Pancreas (tissue), 10 donors: ENCODE measurements at places on chromosomes 5 and 9. TPM values are rescaled to one million over a fixed set of nuclear protein-coding genes. Genes with fewer than 3 reads are reported as not detected.

DNA sequence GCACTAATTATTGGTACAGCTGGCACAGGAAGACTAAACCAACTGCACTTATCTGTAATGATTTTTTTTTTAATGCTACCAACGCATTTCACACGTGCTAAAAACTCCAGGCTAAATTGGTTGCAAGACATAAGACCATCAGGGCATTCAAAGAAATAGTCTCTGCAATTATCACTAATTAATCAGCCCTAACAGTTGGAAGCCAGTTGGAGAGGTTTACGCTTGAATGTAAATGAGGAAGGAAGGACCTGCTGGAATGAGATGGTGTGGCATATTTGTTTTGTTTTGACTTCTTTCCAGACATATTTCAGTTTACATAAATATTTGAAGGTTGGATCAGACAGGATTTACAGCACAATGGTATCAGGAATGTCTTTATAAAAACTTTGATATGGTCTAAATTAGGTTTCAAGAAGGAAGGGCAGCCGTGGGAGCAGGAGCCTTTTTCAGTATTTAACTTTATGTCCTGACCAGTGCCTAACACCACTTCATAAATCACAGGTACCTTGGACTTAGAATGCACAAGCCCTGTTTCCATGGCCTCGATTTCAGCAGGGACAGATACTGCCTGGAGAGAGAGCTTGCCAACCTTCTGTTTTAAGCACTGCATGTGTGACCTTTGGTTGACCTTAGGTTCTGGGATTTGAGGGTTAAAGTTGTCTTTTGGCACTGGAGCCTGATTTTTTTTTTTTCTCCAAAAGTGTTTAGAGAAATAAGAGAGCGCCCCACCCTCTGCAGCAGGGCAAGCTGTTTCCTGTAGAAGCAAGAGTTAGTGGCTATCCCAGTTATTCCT lies 199.8 kb upstream of the MAP3K1 start:
- DNase-seq, result no peak

GRCh38 chr5:984774-985173 lies 23.8 kb upstream of the NKD2 start:
- DNase-seq, result no peak

- DNase-seq, result no peak
Observed at GRCh38 chr5:140228364-140228837, 53.4 kb downstream of the CYSTM1 start.

DNA sequence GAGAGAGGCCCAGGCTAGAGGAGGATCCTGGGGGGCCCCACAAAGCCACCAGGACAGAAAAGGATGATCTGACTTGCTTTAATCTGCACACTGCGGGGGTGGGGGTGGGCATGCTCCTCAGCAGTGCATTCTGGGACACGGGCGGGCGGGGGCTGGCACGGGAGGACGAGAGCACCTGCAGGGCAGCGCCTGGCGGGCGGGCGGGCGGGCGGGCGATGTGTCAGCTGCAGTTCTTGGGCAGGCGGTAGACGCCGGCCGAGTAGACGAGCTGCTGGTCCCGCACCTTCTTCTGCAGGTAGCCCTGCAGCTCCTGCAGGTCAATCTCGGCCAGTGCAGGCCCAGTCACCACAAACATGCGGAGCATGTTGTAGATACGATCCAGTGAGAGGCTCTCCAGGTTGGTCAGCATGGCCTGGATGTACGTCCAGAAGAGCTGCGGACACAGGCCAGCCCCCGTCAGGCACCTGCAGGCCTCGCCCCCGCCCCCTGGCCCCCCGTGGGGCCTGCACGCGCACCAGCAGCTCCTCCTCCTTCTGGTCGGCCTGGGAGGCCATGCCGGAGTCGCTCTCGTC lies 3.0 kb upstream of the TMEM210 start:
- DNase-seq, result no peak

GRCh38 chr5:149162401-149163084 lies 21.2 kb downstream of the ABLIM3 start:
- DNase-seq, result no peak

- peak; percentile 77 for DNase-seq
Observed at GRCh38 chr9:38017149-38017884, 51.7 kb downstream of the SHB start.

DNA sequence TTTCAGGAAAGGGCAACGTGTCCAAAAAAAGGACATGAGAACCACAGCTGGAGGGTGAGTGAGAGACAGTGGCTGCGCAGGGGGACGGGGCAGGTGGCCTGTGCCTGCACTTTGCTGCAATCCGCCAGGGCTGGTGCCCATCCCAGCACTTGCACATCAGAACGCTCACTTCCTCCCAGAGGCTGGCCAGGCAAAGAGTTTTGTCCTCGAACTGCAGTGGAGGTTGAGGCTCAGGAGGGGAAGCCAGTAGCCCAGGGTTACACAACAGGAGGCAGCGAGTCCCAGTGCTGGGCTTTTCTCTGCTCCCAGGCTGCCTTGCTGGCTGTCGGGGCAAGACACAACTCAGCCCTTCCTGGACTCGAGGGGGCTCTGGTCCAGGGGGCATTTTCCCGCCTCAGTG lies 33.1 kb downstream of the CRB2 start:
- DNase-seq, result no peak

DNA sequence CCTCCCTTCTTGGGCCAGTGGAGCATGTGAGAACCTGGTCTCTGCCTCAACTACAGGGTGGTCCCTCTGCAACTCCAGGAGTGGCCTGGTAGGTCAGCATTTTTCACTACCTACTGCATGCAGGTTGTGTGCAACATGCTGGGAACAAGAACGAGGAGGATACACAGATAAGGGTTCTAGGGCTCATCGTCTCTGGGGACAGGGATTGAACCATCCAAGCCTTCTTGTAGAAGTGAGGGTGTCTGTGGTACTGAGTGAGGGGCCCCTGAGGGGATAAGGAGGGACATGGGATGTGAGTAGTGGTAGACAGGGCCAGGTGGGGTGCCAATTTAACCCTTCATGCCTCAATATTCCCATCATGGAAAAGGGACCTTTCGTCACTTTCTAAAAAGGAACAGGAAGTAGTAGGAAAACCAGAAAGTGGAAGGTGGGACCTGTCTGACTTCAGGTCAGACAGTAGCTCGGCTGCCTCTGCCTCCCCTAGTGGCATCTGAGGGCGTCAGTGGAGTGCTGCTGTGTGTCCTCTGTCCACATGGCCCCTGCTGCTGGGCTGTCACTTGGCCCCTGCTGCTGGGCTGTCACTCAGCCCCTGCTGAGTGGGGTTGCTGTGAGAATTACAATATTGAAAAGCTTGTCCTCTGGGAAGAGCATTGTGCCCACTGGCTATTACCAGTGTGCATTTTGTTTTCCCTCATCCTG lies 48.6 kb upstream of the RNU6ATAC start:
- no peak for DNase-seq

GRCh38 chr9:77215874-77216273 lies 38.5 kb downstream of the VPS13A start:
- no peak for DNase-seq

DNA sequence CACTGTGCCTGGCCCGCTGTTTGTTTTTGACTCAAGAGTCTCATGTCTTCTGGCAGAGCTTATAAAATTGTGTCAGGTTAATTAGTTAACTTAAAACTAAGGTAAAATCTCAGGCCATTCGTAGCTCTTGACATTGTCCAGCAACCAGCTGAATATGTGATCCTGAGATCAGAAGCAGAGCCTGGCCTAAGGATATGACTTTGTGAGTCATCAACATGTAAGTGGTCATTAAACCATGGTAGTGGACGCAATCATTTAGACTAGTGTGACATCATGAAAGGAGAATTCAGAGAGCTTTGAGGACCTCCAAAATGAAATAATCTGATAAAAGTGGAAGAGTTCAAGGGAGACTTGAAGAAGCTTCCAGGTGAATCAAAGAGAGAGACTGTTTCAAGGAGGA lies 23.3 kb downstream of the SPZ1 start:
- DNase-seq, result no peak

- DNase-seq, result no peak
Observed at GRCh38 chr9:35619800-35620158, 1.6 kb upstream of the CD72 start.

- no peak for DNase-seq
Observed at GRCh38 chr9:121359351-121360294, 10.4 kb downstream of the STOM start.

DNA sequence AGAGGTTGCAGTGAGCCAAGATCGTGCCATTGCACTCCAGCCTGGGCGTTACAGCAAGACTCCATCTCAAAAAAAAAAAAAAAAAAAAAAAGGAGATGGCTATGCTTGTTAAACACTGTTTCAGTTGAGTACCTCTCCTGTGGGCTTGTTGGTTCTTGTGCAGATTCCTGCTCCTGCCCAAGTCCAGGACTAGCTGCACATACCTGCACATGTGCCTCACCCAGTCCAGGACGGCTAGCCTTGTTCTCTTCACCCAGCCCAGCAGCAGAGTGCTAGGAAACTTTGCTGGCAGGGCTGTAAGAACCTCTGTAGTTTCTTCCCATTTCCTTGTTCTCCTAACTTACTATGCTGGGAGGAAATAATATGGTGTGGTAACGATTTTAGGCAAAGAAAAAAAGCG lies 234.1 kb upstream of the DMRT1 start:
- no peak for DNase-seq

DNA sequence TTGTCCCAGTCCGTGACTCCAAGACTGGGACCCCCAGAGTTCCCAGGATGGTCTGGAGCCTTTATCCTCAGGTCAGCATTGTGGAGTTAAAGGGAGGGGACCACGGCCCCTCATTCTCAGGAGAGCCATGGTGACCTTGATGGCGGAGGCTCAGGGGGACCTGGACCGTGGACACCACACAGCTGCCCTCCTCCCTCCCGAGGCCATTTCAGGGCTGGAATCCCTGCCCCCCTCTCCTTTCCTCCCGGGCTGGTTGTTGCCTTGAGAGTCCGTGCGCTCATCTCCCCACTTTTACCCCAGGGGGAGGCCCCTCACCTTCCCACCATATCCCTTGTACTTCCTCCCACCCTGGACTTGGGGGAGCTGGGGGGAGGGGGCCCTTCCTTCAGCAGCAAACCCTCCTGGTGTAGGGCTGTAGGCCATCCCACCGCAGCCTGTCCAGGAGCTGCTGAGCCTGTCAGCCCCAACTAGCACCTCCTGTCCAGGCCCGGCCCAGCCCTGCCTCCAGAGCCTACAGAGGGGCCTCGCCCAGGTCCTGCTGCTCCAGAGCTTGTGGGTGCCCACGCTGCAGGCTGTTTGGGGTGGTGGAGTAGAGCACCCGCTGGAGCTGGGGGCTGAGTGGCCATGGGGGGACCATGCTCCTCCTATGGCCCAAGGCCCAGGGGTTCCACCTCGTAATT lies 14.3 kb upstream of the AJM1 start:
- DNase-seq, result peak; percentile 44

DNA sequence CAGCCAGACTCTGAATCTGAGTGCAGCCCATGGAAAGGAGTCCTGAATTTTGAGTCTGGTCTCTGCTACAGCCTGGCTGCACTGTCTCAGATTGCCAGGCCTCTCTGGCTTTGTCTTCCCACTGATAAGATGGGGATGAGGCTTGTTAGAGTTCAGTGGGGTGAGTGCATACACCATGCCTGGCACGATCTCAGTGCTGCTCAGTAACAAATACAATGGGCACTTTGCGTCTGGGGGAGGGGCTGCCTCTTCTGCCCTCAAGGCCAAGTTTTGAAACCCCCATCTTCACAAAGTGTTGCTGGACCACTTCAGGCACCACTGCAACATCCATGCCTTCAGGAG lies 49.0 kb downstream of the PPARGC1B start:
- no peak for DNase-seq

DNA sequence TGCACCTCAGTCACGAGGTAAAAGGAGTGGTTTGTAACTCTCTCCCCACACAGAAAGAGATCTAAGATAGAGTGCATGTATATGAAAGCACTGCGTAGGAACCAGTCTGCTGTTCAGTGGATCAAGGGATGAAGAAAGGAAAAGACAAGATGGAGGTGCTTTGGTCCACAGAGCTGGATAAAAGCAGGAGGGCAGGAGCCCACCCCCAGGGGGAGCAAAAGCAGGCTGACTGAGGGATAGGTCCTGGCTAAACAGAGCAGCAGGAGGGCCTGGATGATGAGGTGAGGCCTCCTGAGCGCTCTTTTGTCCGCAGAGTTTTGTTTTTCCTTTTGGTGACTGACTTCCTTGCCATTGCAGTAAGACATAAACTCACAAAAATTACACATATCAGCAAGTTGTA lies 293.5 kb upstream of the C9orf72 start:
- no peak for DNase-seq

DNA sequence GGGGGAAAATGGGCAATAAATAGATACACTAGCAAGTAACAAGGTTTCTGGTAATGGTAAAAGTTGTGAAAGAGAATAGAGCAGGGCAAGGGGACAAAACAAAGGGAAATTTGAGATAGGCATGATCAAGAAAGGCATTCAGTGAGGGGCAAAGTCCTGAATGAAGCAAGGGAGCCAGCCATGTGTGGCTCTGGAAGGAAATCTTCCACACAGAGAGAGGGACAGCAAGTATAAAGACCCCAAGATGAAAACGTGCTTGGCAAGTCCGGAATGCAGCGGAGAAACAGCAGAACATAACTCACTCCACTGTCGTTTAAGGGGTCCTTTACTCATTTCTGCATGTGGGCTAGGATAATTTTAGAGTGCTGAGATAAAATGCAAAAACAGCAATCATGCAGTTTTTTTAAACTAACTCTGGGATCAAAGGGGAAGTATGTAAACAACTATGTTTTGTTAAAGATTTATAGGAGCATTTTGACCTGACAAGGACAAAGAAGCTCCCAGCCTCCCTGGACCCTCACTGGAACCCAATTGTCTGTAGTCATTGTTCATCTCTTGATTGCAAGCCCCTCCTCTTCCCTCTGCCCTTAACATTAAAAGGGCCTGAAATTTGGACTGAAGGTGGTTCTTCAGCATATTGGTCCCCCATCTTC lies 22.9 kb upstream of the AOPEP start:
- no peak for DNase-seq

LHX3 gene
- not detected for total RNA-seq

SMIM32 gene
- 0.12 TPM for total RNA-seq

COL23A1 gene
- 0.06 TPM for total RNA-seq

LRRC19 gene
- total RNA-seq, result 0.42 TPM

SLC25A25 gene
- total RNA-seq, result 9.8 TPM

NTRK2 gene
- total RNA-seq, result 27.3 TPM

FSTL4 gene
- total RNA-seq, result 1.7 TPM
